Pancreas (tissue), 10 donors: ENCODE measurements at places on chromosomes 1 and 21.
A peak's percentile ranks its signal among the peaks of the same experiment; 100 is the strongest.

GRCh38 chr1:175514387-175514953 lies 228.9 kb downstream of the TNR start:
- DNase-seq = no peak
- H3K4me3 ChIP-seq = no peak overlapping the region
- H3K36me3 ChIP-seq = no peaks in the 10 kb centered on the region
- H3K27ac ChIP-seq = no peak overlapping the region

GRCh38 chr1:47934243-47934805 lies 62.9 kb downstream of the TRABD2B start:
- H3K4me3 ChIP-seq = no peak overlapping the region
- peak overlapping the region; percentile 45 for H3K27ac ChIP-seq
- no peaks in the 10 kb centered on the region for H3K4me1 ChIP-seq

DNA sequence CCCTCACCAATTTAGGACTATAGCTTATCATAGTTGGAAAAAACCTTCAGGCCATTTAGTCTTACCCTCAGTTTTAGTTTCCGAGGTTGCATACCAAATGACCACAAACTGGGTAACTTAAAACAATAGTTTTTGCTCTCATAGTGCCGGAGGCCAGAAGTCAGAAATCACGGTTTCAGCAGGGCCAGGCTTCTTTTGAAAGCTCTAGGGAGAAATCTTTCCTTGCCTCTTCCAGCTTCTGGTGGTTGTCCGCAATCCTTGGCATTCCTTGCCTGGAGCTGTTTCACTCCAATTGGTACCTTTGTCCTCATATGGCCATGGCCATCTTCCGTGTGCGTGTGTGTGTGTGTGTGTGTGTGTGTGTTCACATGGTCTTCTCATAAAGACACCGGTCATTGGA lies 12.4 kb upstream of the PLXNA2 start:
- H3K4me1 ChIP-seq = no peaks in the 10 kb centered on the region
- H3K36me3 ChIP-seq = no peaks in the 10 kb centered on the region
- no peak overlapping the region for H3K27ac ChIP-seq
- DNase-seq = no peak
- no peak overlapping the region for H3K4me3 ChIP-seq

GRCh38 chr1:114745291-114745690 lies 12.5 kb downstream of the CSDE1 start:
- no peak for DNase-seq
- peaks cover 22% of the 10 kb centered on the region for H3K36me3 ChIP-seq
- H3K27ac ChIP-seq = no peak overlapping the region
- no peak overlapping the region for H3K4me3 ChIP-seq
- no peaks in the 10 kb centered on the region for H3K27me3 ChIP-seq

- H3K36me3 ChIP-seq = peaks cover 18% of the 10 kb centered on the region
- no peak overlapping the region for H3K4me3 ChIP-seq
- H3K4me1 ChIP-seq = peaks cover 14% of the 10 kb centered on the region
- peak overlapping the region; percentile 87 for H3K27ac ChIP-seq
- no peak for DNase-seq
Measured at GRCh38 chr1:16147156-16147926, 8.5 kb downstream of the EPHA2 start.

DNA sequence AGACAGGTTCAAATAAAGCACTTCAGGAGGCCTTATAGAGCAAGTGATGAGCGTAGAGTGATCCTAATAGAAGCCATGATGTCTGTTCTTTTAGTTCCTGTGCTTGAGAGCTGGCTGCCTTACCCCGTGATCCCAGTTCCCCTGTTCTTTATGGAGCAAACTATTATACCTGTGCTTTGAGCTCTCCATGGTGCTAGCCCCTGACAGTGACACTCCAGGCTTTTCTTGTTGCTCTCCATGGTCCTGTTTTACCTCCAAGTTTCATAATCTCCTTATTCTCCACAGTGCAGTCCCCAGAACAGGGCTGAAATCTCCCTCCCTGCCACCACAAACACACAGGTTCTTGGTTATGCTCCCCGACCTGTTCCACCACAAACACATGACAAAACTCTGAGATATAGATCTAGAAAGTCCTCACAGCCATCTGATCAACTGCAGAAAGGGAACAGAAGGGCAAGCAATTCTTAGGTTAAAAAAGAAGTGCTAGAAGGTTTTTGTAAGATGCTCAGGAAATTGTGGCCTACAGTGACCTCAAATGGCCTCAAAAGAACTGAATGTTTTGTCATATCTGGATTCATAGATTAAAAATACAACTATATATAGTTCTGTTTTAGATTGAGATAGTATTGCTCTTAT lies 6.0 kb downstream of the CADM3 start:
- no peak overlapping the region for H3K27ac ChIP-seq
- no peaks in the 10 kb centered on the region for H3K36me3 ChIP-seq
- peak; percentile 67 for DNase-seq
- no peaks in the 10 kb centered on the region for H3K4me1 ChIP-seq
- H3K27me3 ChIP-seq = no peaks in the 10 kb centered on the region

DNA sequence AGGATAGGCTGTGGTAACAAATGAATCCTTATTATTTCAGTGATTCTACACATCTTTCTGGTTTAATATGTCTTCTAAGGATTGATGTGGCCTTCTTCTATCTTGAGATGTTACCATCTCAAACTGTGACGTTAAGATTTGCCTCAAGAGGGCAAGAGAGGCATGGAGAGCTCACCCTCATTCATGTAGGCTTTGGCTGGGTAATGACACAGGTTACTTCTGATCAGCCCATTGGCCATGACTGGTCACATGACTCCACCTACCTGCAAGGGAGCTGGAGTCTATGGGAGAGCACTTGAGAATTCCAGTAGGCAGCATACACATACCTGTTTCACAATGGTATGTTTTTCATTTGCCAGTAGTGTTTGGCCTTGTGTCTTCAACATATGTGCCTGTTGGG lies 30.0 kb downstream of the CACHD1 start:
- H3K4me3 ChIP-seq = no peak overlapping the region
- no peaks in the 10 kb centered on the region for H3K27me3 ChIP-seq
- no peak overlapping the region for H3K27ac ChIP-seq
- H3K36me3 ChIP-seq = no peaks in the 10 kb centered on the region
- H3K4me1 ChIP-seq = peaks cover 14% of the 10 kb centered on the region

DNA sequence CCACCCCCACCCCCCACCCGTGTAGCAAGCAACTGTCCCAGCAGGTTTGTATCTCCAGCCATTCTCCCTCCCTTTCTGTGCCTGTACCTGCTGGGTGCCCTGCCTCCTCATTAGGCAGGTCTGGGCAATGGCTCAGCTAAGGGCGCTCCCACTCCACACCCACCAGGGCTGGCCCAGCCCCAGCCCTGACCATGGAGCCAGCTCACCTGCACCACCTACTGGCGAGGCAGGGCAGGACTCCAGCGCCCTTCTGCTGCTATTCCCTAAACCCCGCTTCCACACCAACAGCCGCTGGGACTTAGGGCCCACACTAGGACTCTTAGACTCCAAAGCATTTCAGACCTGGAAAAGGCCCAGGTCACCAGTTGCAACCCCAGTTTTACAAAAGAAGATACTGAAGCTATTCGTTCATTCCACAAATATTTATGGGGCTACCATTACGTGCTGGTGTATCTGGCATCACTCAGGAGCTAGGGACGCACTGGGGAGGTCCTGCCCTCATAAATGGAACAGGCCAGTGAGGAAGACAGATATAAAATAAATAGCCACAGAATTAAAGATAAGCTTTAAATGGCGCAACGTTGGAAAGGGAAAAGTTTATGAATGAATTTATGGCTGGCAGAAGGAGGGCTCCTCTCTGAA lies 24.0 kb downstream of the PGLYRP3 start:
- H3K27ac ChIP-seq = no peak overlapping the region
- no peaks in the 10 kb centered on the region for H3K36me3 ChIP-seq
- no peak overlapping the region for H3K4me3 ChIP-seq
- H3K4me1 ChIP-seq = no peaks in the 10 kb centered on the region
- no peak for DNase-seq
- H3K27me3 ChIP-seq = no peaks in the 10 kb centered on the region

GRCh38 chr1:37012226-37012625 lies 22.1 kb downstream of the GRIK3 start:
- no peaks in the 10 kb centered on the region for H3K4me1 ChIP-seq
- DNase-seq = no peak
- no peaks in the 10 kb centered on the region for H3K27me3 ChIP-seq
- no peaks in the 10 kb centered on the region for H3K36me3 ChIP-seq

- no peaks in the 10 kb centered on the region for H3K36me3 ChIP-seq
- no peaks in the 10 kb centered on the region for H3K27me3 ChIP-seq
- DNase-seq = no peak
Measured at GRCh38 chr1:189405419-189405818, 1072.2 kb downstream of the BRINP3 start.

- H3K27ac ChIP-seq = peak overlapping the region; percentile 71
- no peaks in the 10 kb centered on the region for H3K4me1 ChIP-seq
- H3K36me3 ChIP-seq = no peaks in the 10 kb centered on the region
- no peaks in the 10 kb centered on the region for H3K27me3 ChIP-seq
- peak overlapping the region; percentile 63 for H3K4me3 ChIP-seq
Measured at GRCh38 chr1:111738436-111739193, 580 bp downstream of the INKA2 start.

DNA sequence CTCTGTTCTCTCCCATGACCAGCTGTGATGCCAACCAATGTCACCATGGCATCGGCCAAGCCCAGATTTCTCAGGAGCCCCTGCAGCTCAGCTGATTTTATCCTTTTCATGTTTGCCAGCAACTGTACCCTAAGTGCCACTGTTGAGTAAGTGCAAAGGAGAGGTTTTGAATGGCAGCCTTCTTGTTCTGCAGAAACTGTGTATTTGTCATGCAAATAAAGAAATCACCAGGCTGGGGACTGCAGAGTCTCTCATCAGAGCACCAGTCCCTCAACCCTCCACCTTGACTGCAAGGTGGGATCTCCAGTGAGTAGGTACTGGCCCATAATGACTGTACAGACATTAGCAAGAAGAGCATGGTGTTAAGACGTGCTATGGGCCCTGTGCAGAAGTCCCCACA lies 26.6 kb downstream of the C8B start:
- H3K4me3 ChIP-seq = no peak overlapping the region
- no peak for DNase-seq
- H3K27ac ChIP-seq = no peak overlapping the region
- H3K4me1 ChIP-seq = no peaks in the 10 kb centered on the region

- no peak overlapping the region for H3K4me3 ChIP-seq
- DNase-seq = no peak
- H3K4me1 ChIP-seq = peaks cover 5% of the 10 kb centered on the region
- no peaks in the 10 kb centered on the region for H3K27me3 ChIP-seq
- H3K27ac ChIP-seq = no peak overlapping the region
- no peaks in the 10 kb centered on the region for H3K36me3 ChIP-seq
Measured at GRCh38 chr1:18900303-18900841, 2.0 kb downstream of the ALDH4A1 start.

DNA sequence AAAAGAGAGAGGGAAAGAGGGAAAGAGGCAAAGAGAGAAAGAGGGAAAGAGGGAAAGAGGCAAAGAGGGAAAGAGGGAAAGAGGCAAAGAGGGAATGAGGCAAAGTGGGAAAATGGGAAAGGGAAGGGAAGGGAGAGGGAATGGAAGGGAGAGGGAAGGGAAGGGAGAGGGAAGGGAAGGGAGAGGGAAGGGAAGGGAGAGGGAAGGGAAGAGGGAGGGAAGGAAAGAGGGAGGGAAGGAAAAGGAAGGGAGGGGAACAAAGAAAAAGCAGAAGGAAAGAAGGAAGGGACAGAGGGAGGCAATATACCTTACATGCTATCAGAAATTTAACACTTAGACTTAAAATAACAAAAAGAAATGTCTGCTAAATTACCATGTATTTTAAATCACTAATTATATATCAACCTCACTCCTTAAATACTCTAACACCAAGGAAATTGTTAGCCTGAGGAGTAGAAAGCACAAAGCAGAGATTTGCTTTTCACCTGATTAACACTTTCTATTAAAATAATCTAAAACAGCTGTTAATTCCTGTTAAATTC lies 41.8 kb downstream of the DUSP10 start:
- no peak overlapping the region for H3K27ac ChIP-seq
- peaks cover 14% of the 10 kb centered on the region for H3K36me3 ChIP-seq
- H3K27me3 ChIP-seq = no peaks in the 10 kb centered on the region

- H3K27ac ChIP-seq = no peak overlapping the region
- no peaks in the 10 kb centered on the region for H3K27me3 ChIP-seq
- DNase-seq = peak; percentile 17
- no peak overlapping the region for H3K4me3 ChIP-seq
- H3K36me3 ChIP-seq = no peaks in the 10 kb centered on the region
Measured at GRCh38 chr1:228363686-228364067, 43.0 kb downstream of the TRIM11 start.

GRCh38 chr1:102852613-102853012 lies 255.7 kb downstream of the COL11A1 start:
- H3K4me1 ChIP-seq = no peaks in the 10 kb centered on the region
- H3K27me3 ChIP-seq = no peaks in the 10 kb centered on the region
- H3K36me3 ChIP-seq = no peaks in the 10 kb centered on the region
- no peak for DNase-seq

DNA sequence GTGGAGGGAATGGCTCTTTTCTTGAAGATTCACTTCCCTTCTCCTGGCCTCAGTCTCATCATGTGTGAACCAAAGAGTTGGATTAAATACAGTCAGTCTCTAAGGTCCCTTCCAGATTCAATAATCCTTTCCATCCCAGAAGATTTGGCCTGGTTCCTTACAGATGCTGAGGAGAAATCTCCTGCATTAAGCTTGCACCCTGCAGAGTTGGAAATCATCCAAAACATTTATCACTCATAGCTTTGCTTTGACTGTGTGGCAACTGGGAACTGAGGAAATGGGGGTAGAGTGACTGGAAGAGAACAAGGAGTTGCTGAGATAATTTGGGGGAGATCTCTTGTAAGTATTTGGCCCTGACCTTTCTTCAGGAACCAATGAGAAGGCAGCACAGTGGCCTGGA lies 220.5 kb upstream of the SGIP1 start:
- no peak overlapping the region for H3K4me3 ChIP-seq
- H3K27ac ChIP-seq = no peak overlapping the region
- no peak for DNase-seq
- H3K27me3 ChIP-seq = no peaks in the 10 kb centered on the region
- H3K4me1 ChIP-seq = no peaks in the 10 kb centered on the region

GRCh38 chr1:41610361-41610760 lies 125.9 kb upstream of the EDN2 start:
- no peaks in the 10 kb centered on the region for H3K27me3 ChIP-seq
- DNase-seq = no peak
- H3K4me1 ChIP-seq = no peaks in the 10 kb centered on the region
- H3K4me3 ChIP-seq = no peak overlapping the region
- H3K27ac ChIP-seq = no peak overlapping the region

GRCh38 chr1:243254233-243254926 lies 701 bp downstream of the CEP170 start:
- H3K4me1 ChIP-seq = no peaks in the 10 kb centered on the region
- H3K36me3 ChIP-seq = no peaks in the 10 kb centered on the region
- peak overlapping the region; percentile 91 for H3K4me3 ChIP-seq
- H3K27me3 ChIP-seq = no peaks in the 10 kb centered on the region
- H3K27ac ChIP-seq = peak overlapping the region; percentile 79

- no peaks in the 10 kb centered on the region for H3K36me3 ChIP-seq
- H3K27ac ChIP-seq = no peak overlapping the region
- no peaks in the 10 kb centered on the region for H3K27me3 ChIP-seq
- H3K4me3 ChIP-seq = no peak overlapping the region
- no peak for DNase-seq
Measured at GRCh38 chr1:162113419-162113818, 43.9 kb downstream of the NOS1AP start.
